ENCODE measurements at places on chromosomes 6 and 20.

DNA sequence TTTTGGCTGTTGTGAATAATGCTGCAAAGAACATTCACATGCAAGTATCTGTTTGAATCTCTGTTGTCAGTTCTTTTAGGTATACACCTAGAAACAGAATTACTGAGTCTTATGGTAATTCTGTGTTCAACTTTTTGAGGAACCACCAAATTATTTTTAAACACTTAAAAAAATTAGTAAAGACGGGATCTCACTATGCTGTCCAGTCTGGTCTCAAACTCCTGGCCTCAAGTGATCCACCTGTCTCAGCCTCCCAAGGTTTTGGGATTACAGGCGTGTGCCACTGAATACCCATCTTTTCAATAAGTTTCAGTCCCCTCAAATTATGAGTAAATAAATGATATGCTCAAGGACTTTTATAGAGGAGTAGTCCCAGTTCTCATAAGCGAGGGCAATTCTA lies 17.5 kb downstream of the SPATS1 start:
- peaks cover 20% of the 10 kb centered on the region for H3K27me3 ChIP-seq
- no peaks in the 10 kb centered on the region for H3K4me1 ChIP-seq
- no peak overlapping the region for H3K4me3 ChIP-seq
- H3K36me3 ChIP-seq, result no peaks in the 10 kb centered on the region

DNA sequence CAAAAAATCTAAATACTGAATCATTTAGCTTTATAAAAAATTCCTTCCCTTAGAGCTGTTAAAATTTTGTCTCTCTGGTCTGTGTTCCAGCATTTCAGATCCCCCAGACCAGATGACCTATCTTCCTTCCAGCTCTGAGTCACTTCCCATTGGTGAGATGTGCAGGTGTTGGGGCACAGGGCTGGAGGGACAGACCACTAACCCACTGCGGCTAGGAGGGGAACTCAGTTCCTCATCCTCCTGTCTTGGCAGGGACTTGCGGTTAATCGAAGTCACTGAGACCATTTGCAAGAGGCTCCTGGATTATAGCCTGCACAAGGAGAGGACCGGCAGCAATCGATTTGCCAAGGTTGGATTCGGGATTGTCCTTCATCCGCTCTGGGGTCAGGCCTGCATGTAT lies 6.0 kb downstream of the CNPY3 start:
- DNase-seq, result no peak
- peaks cover 55% of the 10 kb centered on the region for H3K36me3 ChIP-seq
- H3K4me1 ChIP-seq, result peaks cover 25% of the 10 kb centered on the region
- H3K27me3 ChIP-seq, result no peaks in the 10 kb centered on the region
- H3K27ac ChIP-seq, result no peak overlapping the region

GRCh38 chr6:43667245-43668150 lies 20.1 kb downstream of the MRPS18A start:
- peak overlapping the region; percentile 51 for H3K4me3 ChIP-seq
- peaks cover 31% of the 10 kb centered on the region for H3K4me1 ChIP-seq
- peak; percentile 64 for DNase-seq
- peaks cover 17% of the 10 kb centered on the region for H3K36me3 ChIP-seq
- H3K27me3 ChIP-seq, result no peaks in the 10 kb centered on the region

GRCh38 chr6:1315201-1315559 lies 3.3 kb downstream of the FOXQ1 start:
- peaks cover 11% of the 10 kb centered on the region for H3K4me1 ChIP-seq
- no peak overlapping the region for H3K4me3 ChIP-seq
- no peak overlapping the region for H3K27ac ChIP-seq
- H3K36me3 ChIP-seq, result no peaks in the 10 kb centered on the region
- no peak for DNase-seq
- H3K27me3 ChIP-seq, result peaks cover 50% of the 10 kb centered on the region

DNA sequence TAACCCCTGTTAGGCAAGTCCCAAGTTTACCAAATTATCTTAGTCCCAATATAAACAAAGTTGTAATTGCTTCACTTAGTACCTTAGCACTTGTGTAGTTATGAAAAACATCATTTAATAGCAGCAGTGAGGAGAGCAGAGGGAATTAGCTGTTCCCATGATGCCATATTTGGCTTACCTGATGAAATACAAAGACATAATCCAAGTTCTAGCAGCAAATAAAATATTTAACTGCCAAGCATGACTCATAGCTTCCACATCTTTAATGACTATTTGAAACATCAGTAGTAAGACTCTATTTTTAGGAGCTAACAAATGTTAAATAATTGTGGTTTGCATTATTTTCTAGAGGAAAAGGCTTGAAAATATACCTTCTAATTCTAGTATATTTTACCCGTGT lies 94.0 kb upstream of the MCHR2 start:
- H3K36me3 ChIP-seq, result no peaks in the 10 kb centered on the region
- no peak overlapping the region for H3K27ac ChIP-seq
- DNase-seq, result no peak
- no peak overlapping the region for H3K4me3 ChIP-seq
- peaks cover 3% of the 10 kb centered on the region for H3K27me3 ChIP-seq
- H3K4me1 ChIP-seq, result no peaks in the 10 kb centered on the region

- peaks cover 15% of the 10 kb centered on the region for H3K4me1 ChIP-seq
- H3K27ac ChIP-seq, result peak overlapping the region; percentile 53
- no peak for DNase-seq
- H3K4me3 ChIP-seq, result peak overlapping the region; percentile 58
- H3K36me3 ChIP-seq, result no peaks in the 10 kb centered on the region
Measured at GRCh38 chr6:27679308-27679963, 206.5 kb upstream of the ZNF184 start.

- no peak for DNase-seq
- H3K27me3 ChIP-seq, result no peaks in the 10 kb centered on the region
- H3K36me3 ChIP-seq, result no peaks in the 10 kb centered on the region
- no peak overlapping the region for H3K27ac ChIP-seq
Measured at GRCh38 chr6:8821981-8822381, 386.6 kb upstream of the SLC35B3 start.

DNA sequence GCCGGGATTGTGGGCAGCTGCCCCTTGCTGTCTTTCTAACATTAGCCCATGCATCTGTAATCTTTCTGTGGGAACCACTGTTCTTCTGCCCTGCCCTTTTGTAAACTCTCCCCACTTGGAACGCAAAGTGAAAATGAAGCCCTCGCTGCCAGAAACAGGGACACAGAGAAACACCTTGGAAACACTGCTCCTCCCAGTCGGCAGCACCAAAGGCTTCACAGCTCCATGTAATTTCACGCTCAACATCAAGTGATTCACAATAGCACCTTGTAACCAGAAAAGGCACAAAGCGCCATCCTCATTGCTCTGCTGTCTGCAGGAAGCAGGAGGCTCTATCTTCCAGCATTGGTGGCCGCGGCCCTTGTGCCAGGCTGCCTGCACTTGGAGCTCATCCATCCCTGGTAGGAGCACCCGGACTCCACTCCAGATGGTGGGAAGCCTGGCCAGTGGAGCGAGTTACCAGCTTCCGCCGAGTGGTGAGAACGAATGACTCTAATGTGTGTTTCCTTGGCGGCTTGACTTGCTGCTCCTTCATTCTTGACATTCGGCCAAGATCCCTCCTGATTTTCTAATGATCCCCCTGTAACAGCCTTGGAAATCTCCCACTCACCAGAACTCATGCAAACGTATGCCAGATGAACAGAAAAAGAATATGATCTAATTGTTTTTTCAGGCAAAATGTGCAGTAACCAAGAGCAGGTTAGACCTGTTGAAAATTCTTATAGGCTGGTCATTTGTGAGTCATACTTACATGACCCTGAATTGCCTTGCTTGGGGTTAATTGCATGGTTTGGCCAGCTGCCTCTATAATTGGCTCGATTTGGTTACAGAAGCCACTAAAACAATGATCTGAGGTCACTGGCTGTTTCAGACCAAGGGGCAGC lies 169.1 kb upstream of the CDYL start:
- no peaks in the 10 kb centered on the region for H3K36me3 ChIP-seq
- no peak overlapping the region for H3K4me3 ChIP-seq
- H3K4me1 ChIP-seq, result no peaks in the 10 kb centered on the region
- H3K27me3 ChIP-seq, result no peaks in the 10 kb centered on the region
- H3K27ac ChIP-seq, result no peak overlapping the region

- no peaks in the 10 kb centered on the region for H3K27me3 ChIP-seq
- no peak for DNase-seq
- H3K4me1 ChIP-seq, result no peaks in the 10 kb centered on the region
- H3K4me3 ChIP-seq, result no peak overlapping the region
- H3K27ac ChIP-seq, result no peak overlapping the region
Measured at GRCh38 chr6:68368845-68369244, 266.2 kb upstream of the ADGRB3 start.

GRCh38 chr20:36435592-36436541 lies 105.5 kb upstream of the MYL9 start:
- H3K27ac ChIP-seq, result no peak overlapping the region
- H3K27me3 ChIP-seq, result peaks cover 3% of the 10 kb centered on the region
- peak overlapping the region; percentile 55 for H3K4me3 ChIP-seq
- DNase-seq, result peak; percentile 81
- H3K36me3 ChIP-seq, result no peaks in the 10 kb centered on the region

GRCh38 chr20:48709744-48710143 lies 118.1 kb downstream of the PREX1 start:
- H3K27me3 ChIP-seq, result no peaks in the 10 kb centered on the region
- H3K27ac ChIP-seq, result no peak overlapping the region
- H3K4me3 ChIP-seq, result no peak overlapping the region
- peaks cover 29% of the 10 kb centered on the region for H3K36me3 ChIP-seq
- peaks cover 36% of the 10 kb centered on the region for H3K4me1 ChIP-seq

DNA sequence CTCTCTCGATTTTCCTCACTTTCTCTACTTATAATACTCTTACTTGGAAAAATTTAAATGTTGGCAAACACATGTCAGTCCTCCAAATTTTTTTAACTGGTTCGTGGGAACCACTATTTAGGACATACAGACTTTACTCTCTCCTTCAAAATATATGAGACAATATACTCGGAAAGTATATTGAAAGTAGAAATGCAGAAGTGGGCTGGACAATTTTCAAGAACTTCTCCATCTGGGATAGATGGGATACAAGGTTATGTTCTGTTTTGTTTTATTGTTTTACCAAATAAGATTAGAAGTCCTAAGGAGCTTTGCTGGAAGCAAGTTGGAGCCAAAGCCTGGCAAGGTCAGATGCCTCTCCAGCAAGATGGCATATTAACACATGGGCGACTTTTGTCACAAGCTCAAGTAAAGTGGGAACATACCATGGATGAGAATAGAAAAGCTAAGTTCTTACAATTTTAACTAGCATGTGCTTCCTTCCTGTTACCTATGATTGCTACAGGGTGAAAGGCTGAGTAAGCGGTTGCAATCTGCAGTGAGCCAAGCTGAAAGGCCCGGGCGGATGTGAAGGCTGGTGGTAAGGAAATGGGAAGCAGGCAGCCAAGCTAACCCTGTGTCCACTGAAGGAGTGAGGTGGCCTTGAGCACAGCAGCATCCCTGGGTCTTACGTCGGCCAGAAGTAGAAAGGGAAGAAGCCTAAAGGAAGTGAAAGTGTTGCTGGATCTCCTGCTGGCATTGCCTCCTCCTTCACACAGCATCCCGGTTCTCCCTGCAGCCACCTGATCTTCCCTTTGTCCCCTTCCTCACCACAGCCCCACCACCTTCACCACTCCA lies 7.1 kb downstream of the MAP3K5 start:
- H3K27me3 ChIP-seq, result no peaks in the 10 kb centered on the region
- H3K36me3 ChIP-seq, result peaks cover 52% of the 10 kb centered on the region
- peak overlapping the region; percentile 77 for H3K4me3 ChIP-seq
- peaks cover 65% of the 10 kb centered on the region for H3K4me1 ChIP-seq
- H3K27ac ChIP-seq, result peak overlapping the region; percentile 80

All from T-helper 2 cell treated with Interferon-gamma antibody and Interleukin-4, amounts not matched to agents 5 μg/mL and 100 μg/mL, for 36 hours (primary cell).